Caudate nucleus (tissue), 63 donors: ENCODE measurements at places on chromosomes 2 and 18.

GRCh38 chr2:161946489-161947107 is 127.4 kb downstream of the DPP4 start:
- no peak for DNase-seq

DNA sequence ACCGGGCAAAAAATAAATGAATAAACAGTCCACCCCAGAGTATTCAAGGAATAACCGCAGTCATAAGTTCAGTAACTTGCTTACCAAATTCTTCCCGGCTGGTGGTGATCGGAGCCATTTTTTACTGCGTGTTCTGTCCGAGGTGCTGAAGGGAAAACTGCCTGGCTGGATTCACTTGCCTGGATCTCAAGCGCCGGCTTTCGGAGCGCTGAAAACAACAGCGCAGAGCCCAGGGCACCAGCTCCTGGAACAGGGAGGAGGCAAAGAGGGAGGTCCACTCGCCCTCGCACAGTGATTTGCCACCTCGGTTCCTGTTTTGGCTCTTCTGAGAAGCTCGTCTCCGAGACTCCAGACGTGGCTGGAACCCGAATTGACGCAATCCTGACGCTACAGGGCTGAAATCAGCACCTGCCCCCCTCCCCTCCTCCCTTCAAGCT is at the start of gene SYT4:
TSS of gene SYT4 (minus strand) at position 327 of the 437 bp plus-strand sequence. CDS start at position 118, 209 bp downstream.
- DNase-seq: peak; percentile 99

GRCh38 chr18:35386600-35387100 is 9.5 kb upstream of the ZNF396 start:
- DNase-seq: peak; percentile 68

GRCh38 chr2:61857224-61857623 is 3.4 kb upstream of the FAM161A start:
- no peak for DNase-seq

- DNase-seq: no peak
These were observed 28.8 kb downstream of the GLI2 start for GRCh38 chr2:120764492-120764891.

- no peak for DNase-seq
These were observed 533.8 kb downstream of the ADCYAP1 start for GRCh38 chr18:1438458-1438910.

- DNase-seq: no peak
These were observed 77.0 kb downstream of the ZSWIM2 start for GRCh38 chr2:186771850-186772463.

GRCh38 chr2:44459739-44460138 is 98.0 kb downstream of the CAMKMT start:
- no peak for DNase-seq
